ENCODE measurements at places on chromosomes 5 and 9.

DNA sequence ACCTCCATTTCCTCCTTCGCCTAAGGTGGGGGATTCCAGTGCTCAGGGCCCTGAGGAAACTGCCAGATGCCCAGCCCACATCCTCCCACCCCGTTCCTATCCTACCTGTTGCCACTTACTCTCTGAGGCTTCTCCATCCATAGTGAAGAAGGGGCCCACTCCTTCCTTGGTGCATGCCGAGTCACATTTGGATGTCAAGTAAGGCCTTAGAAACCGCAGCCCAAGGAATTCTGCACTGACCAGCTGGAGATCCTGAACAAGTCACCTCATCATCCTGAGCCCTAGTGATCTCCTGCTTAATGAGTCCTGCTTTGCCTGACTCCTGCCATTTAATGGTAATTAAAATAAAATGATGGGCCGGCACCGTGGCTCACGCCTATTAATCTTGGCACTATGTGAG, 6.7 kb upstream of the TNIP1 start:
- no peak for DNase-seq

- no peak for DNase-seq
Observed at GRCh38 chr9:114290561-114290986, 32.3 kb upstream of the ORM1 start.

- DNase-seq, result no peak
Observed at GRCh38 chr9:94937214-94937903, 210.9 kb downstream of the AOPEP start.

- no peak for DNase-seq
Observed at GRCh38 chr5:38104497-38105230, 153.7 kb upstream of the EGFLAM start.

DNA sequence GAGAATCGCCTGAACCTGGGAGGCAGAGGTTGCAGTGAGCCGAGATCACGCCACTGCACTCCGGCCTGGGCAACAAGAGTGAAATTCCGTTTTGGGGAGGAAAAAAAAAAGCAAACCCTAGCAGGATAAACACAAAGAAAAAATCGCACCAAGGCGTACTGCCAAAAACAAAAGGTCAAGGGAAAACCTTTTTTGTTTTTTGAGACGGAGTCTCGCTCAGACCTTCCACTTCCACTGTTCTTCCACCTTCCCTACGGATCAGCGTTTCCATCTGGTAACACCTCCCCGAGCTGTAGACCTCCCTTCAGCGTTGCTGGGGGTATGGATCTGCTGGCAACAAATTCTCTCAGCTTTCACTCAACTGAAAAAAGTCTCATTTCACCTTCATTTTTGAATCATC, 20.1 kb upstream of the FCN2 start:
- no peak for DNase-seq
